ENCODE measurements at places on chromosomes 5 and 9.

GRCh38 chr9:133843250-133843649 is 105.1 kb upstream of the SARDH start:
- DNase-seq = no peak

DNA sequence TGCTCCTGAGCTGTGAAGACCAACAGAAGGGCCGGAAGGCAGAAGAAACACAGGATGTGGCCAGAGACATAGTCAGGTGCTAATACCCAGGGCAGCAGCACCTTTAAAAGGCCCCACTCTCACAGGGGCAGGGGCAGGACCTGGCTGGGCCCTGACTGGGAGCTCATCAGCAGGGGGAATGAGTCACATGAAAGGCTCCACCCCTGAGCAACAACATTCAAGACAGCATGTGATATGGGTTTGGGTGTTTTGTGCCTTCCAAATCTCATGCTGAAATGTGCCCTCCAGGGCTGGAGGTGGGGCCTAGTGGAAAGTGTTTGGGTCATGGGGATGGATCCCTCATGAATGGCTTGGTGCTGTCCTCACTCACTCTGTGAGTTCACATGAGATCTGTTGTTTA is 181.7 kb downstream of the ERCC6L2 start:
- DNase-seq = no peak

DNA sequence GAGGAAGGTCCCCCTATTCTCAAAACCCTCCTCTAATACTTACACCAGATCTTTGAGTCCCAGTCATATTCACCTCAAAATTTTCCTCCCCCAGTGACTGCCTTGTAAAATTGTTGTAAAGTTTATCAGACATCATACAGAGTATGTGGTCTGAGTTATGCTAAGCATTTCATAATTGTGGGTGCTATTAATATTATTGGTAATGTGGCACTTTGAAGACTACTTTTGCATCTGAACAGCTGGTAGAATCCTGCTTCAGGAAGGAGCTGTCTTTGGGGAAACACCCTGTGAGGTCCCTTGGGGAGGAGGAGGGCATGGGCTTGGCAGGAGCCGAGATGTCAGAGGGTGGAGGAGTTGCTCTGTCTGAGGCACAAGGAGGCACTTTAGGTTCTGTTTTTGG is 164.9 kb upstream of the ZNF618 start:
- no peak for DNase-seq

- DNase-seq = no peak
These were observed 23.9 kb upstream of the TMC1 start for GRCh38 chr9:72497447-72498046.

- DNase-seq = peak; percentile 43
These were observed 19.4 kb upstream of the RNF130 start for GRCh38 chr5:180090769-180091546.

GRCh38 chr5:83955916-83956315 is 235.3 kb upstream of the HAPLN1 start:
- no peak for DNase-seq

GRCh38 chr9:131272212-131272611 is 4.1 kb downstream of the FAM78A start:
- no peak for DNase-seq
